ENCODE measurements at places on chromosomes 13 and 19.

GRCh38 chr13:33913829-33914228 is 95.9 kb downstream of the RFC3 start:
- no peak for DNase-seq

GRCh38 chr13:50323440-50324065 is 308.3 kb downstream of the KCNRG start:
- peak; percentile 89 for DNase-seq

DNA sequence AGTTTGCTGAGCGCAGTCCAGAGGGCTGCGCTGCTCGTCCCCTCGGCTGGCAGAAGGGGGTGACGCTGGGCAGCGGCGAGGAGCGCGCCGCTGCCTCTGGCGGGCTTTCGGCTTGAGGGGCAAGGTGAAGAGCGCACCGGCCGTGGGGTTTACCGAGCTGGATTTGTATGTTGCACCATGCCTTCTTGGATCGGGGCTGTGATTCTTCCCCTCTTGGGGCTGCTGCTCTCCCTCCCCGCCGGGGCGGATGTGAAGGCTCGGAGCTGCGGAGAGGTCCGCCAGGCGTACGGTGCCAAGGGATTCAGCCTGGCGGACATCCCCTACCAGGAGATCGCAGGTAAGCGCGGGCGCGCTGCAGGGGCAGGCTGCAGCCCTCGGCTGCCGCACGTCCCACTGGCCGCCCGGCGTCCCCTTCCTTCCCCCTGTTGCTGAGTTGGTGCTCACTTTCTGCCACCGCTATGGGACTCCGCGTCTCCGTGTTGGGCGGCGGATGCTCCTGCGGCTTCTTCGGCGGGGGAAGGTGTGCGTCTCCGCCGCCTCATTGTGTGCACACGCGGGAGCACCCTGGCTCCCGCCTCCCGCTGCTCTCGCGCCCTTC is 772 bp downstream of the GPC6 start:
- DNase-seq, result peak; percentile 56

DNA sequence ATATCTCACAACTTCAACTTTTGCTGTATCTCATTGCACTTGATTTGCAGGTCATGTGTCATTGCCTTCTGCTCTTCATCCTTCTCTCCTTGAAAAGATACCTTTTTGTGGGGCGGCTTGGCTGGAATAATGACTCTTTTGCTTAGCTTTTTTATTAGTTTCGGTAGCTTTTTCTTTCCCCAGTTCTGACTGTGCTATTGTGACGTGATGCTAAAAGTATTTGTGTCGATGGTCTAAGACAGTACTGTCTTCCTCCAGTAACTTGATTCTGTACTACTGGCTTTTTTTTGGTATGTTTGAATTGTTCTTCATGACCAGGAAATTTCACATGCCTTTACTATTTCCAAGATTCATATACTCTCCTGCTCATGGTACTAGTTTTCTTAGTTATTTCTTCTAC is 63.1 kb downstream of the SLITRK1 start:
- DNase-seq, result peak; percentile 76

- no peak for DNase-seq
These were observed 485 bp upstream of the ZNF845 start for GRCh38 chr19:53333066-53333462.

GRCh38 chr19:13215572-13216380 is 65.6 kb downstream of the IER2 start:
- no peak for DNase-seq
